GM10248 (cell line): ENCODE measurements at places on chromosomes 7 and 10.

DNA sequence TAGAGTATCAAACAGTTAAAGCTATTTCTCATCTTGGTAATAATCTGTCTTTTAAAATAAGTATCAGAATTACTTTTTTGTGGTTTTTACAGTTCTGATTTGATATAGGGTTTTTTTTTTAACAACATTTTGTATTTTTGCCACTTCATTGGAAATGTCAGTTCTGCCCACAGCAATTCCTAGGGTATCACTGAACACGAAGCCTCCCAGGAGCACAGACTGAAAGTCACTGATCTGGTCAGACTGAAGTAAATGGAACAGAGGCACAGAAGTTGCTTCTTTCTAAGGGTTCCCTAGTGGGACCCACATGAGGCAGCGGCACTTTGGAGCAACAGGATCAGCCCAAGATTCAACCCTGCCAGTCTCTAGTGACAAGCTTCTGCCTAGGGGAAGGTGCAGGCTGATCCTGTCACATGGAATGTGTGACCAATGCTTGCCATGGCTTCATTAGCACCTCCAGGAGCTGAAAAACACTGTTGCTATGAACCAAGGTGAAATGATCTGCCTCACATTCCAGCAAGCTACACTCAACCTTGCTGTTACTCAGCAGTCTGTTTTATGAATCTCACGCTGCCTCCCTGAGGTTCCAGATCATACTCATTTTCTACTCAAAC is 273.4 kb upstream of the CSTF2T start:
- DNase-seq, result no peak

DNA sequence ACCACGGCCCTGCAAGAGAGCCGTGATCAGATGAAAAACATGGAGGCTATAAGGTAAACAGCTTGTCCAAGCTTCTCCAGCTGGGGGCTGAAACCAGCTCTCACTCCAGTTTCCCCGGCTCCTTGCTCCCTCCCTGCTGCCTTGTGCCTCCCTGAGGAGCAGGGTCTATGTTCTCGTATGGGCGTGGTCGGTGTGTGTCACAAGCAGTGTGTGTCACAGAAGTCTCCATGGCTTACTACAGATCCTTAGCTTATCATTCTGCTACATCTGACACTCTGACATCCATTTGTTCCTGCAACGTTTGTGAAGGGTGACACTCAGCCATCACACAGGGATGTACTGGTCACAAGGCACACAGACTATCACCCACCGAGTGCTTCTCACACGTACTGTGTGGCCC is 54.6 kb downstream of the CSGALNACT2 start:
- DNase-seq, result peak; percentile 18

DNA sequence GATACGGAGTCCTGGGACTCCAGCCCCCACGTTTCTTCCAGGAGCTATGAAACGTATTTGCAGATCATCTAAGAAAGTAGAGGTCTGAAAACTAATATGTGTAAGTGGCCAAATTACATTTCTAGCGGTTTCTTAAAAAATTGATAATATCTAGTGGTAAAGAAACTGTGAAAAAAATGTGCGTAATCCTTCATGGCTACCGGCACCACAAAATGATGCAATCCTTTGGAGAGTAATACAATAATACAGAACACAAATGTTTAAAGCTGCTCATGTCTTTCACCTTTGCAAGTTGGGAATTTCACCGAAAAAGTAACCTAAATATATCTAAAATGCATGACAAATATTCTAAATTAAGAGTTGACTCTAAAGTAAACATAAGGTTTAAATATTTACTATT is 742.1 kb downstream of the GRID1 start:
- DNase-seq, result no peak

DNA sequence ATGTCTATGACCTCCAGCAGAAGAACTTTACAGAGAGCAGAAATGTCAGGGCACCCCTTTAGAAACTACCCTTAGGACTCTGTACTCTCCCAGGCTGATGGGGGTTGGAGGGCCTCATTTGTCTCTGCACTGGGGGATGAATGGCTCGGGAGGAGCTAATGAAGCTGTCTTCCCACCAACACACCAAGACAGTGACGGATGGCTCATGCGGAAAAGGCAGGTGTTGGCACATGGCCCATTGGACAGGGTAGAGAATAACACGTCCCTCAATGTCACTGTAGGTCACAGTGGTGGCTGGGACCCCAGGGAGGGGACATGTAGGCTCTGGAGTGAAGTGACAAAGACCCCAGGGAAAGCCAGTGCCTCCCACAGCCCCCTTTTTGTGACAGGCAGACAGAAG is 64.0 kb upstream of the PCBD1 start:
- DNase-seq, result no peak

DNA sequence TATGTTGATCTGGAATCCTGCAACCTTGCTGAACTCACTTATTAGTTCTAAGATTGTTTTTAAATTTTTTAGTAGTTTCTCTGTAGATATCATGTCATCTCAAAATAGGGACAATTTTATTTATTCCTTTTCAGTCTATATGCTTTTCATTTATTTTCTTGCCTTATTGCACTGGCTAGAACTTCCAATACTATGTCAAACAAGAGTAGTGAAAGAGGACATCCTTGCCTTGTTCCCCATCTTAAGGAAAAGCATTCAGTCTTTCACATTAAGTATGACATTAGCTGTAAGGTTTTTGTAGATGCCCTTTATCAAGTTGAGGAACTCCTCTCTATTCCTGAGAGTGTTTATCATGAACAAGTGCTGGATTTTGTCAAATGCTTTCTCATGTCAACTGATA is 77.8 kb downstream of the TBXAS1 start:
- no peak for DNase-seq

DNA sequence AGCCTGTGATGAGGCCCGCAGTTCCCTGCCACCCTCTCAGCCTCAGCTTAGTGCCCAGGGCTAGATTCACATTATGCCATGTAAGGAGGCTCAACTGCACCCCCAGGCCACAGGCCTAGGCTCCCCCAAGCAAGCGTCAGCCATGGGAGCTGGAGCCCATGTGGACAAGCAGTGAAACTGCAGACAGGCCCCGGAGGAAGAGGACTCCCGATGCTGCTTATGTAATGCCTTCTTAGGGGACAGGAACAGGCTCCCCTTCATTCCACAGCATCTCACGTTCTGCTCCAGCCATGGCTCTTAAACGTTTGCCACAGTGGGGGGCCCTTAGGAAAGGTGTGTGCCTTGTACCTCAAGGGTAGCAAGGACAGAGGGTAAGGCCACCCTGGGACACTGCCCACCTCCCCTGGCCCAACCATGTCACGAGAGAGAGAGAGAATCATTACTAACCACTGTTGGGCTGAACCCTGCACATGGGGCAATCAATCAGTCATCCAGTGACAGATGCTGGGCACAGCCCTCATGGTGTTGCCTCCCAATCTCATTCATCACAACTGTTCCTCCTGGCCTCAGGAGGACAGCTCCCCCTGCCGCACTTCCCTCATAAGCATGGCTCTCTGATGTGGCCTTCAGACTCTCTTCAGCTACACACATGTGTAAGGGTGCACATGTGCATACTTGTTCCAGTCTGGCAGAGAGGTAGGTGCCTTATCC is 263.0 kb downstream of the GRID1 start:
- no peak for DNase-seq

- DNase-seq, result no peak
These were observed 221.7 kb upstream of the LYZL1 start for GRCh38 chr10:29067161-29067560.

DNA sequence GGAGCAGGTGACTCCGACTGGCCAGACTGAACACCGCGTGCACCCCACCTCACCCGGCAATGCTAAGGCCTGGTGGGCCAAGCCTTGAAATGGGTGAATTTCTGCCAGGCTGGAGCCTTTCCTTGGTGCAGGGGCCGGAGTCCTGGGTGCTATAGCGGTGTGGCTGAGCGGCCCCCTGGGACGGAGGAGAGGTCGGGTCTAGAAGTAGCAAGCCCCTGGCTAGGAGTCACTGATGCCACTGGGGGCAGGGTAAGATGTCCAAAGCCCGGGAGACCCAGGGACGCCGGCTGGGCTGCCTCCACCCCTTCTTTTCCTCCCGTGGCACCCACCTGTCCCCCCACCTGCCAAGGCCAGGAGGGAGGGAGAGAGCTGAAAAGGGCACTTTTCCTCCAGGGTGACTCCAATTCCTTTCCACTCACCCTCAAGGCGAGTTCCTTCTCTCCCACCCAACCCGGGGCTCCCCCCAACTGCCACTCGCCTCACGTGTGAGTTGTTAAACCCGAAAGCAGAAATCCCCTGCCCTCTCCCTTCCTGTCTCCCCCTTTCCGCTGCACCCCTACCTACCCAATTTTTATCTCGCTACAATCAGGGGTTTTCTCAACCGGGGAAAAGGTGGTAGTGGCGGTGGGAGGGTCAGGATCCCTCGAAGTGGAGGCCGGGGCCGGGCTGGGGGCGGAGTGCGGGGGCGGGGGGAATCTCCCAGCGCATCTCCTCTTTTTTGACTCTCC is 6.0 kb upstream of the GATA3 start:
- DNase-seq, result no peak

DNA sequence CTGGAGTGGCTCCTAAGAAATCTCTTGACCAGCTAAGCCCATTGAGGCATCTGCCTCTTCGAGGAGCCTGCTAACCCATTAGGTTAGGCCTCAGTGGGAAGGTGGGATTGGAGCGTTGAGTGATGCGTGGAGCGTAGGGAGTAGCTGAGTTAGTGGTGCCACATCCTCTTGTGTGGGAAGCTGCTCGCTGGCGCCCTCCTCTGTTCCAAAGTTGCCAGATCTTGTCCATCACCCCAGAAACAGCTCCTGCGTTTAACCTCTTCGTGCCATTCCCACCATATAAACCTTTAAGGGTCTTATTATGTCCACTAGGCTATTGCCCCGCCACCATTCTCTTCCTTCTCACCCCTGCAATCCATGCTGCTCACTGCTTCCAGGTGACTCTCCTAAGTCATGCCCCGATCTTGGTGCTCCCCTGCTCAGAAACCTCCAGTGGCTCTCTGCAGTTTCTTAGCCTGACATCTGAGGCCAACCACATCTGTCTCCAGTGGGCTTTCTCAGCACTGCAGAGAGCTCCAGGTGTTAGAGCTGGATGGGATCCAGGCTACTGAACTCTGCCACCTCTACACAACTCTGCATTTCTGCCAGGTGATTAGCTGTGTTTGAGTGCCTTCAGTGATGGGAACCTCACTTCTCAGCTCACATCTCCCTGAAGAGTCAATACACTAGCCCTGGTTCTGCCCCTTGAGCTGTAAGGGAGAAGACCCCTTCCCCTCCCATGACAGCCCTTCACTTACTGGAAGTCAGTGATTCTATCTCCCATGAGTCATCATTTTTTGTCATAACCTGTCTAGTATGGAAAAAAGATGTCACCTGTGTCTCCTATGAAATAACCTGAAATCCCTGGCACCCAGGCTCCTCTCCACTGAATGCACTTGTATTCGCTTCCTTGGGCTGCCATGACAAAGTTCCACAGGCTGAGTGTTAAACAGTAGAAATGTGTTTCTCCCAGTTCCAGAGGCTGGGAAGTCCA is 65.0 kb upstream of the FGFR2 start:
- no peak for DNase-seq

- DNase-seq, result no peak
These were observed 45.1 kb downstream of the DPY19L1 start for GRCh38 chr7:34991938-34992840.

DNA sequence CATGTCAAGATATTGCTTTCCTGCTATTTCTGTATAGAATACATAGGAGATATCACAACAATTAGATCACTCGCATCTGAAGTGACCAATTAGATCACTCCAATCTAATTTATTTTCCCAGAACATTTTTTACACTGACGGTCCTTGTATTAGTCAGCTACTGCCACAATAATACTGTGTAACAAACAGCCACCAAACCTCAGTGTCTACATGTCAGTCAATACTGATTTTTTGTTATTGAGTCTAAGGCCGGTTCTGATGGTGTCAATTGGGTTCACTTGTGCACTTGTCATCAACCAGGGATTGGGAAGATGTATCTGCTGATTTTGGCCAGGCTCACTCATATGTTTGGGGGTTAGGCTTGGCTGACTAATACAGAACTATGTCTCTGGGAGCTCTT is 275.9 kb upstream of the NFE2L3 start:
- no peak for DNase-seq

GRCh38 chr10:93773120-93773519 is 15.4 kb downstream of the LGI1 start:
- no peak for DNase-seq

DNA sequence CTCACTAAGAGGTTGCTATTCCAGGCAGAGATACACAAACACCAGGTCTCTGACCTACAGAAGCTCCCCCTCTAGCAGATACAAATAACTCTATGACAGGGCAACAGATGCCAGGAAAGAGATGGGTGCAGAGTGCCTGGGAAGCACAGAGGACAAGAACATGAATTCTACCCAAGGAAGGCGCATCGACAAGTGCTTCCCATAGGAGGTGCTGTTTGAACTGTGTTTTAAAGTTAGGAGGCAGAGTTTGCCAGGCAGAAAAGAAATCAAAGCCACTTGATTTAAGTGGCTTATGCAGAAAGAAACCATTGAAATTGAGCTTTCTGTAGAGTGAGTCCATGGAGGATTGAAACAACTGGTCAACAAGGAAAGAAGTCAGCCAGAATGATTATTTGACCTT is 35.3 kb upstream of the EGR2 start:
- no peak for DNase-seq

DNA sequence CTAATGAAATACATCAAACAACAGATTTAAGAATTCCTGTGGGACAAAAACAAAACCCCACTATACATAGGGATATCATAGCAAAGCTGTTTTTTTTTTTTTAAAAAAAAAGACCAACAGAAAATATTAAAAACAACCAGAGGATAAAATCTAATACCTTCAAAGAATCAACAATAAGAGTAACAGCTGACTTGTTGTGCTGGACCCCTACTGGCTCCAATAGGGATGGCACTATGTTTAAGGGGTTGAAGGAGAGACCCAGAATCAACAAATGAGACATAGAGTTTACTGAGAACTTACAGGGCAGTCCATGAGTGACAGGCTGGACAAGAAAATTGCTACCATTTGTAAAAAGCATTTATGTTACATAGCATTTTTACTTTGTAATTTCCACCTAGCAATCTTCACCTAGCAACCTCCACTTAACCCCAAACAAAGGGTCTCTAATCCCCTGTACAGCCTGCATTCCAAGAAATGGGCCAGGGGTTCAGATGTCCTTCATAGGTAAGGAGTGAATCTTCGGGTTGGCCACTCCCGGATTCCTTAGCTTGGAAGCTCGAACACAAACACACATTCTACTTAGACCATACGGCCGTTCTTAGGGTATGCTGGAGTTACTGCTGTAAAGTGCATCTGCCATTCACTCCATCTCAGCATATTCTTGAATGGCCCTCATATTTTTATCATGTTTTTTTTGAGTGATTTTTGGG is 25.8 kb downstream of the ASZ1 start:
- no peak for DNase-seq

GRCh38 chr7:137583172-137583571 is 239.6 kb upstream of the PTN start:
- DNase-seq, result no peak

GRCh38 chr7:131026297-131027000 is 292.4 kb upstream of the KLF14 start:
- peak; percentile 39 for DNase-seq

DNA sequence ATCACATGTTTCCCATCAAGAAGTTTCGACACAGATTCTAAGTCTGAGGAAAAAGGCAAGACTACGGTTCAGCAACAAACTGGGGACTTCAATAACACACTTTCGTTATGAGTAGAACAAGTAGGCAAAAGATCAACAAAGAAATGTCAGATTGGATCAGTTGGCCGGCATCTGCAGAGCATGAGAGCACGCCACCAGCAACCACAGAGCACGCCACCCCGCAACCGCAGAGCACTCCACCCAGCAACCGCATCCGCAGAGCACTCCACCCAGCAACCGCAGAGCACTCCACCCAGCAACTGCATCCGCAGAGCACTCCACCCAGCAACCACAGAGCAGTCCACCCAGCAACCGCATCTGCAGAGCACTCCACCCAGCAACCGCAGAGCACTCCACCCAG is 89.7 kb upstream of the FAM20C start:
- DNase-seq, result no peak
